ENCODE measurements at places on chromosomes 16 and 17. TPM values are rescaled to one million over a fixed set of nuclear protein-coding genes. Genes with fewer than 3 reads are reported as not detected.
A peak's percentile ranks its signal among the peaks of the same experiment; 100 is the strongest.

DNA sequence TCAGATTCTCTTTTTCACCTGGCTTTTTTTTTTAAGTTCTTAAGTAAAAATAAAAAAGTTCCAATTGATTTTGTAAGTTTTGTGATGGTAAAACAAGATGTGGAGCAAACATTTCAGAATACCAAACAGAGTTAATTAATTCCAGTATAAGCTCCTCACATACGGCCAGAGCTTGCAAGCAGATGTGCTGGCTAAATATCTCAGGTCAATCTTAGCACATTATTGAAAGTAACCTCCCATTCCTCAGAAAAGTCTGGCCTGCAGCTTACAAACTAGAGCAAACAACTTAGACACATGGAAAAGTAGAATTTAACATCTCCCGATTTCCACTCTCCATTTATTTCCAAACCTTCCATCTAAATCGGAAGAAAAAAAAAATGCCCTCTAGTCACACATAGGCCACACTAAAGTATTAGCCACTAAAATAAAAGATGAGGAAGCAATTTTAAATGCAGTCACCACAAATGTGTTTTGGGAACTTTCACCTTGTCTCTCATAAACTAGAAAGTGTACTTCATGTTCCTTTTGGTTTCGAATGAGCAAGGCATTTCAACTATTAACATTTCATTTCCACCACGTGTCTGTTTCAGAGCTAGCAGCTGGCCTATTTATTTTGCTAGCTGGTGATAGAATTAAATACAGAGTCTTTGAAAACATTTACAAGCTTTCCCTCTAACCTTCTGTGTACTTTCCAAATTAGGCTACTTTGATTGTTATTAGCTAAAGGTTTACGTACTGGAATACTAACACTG lies 143.3 kb downstream of the STX8 start:
- H3K4me1 ChIP-seq, result peaks cover 12% of the 10 kb centered on the region
- no peak overlapping the region for H3K4me3 ChIP-seq
- H3K36me3 ChIP-seq, result no peaks in the 10 kb centered on the region
- no peak for DNase-seq
- peak overlapping the region; percentile 7 for H3K27ac ChIP-seq

- H3K36me3 ChIP-seq, result no peaks in the 10 kb centered on the region
- no peak for DNase-seq
- H3K4me1 ChIP-seq, result peaks cover 8% of the 10 kb centered on the region
- no peaks in the 10 kb centered on the region for H3K27me3 ChIP-seq
- H3K27ac ChIP-seq, result no peak overlapping the region
Observed at GRCh38 chr16:11292076-11292748, 11.1 kb upstream of the PRM1 start.

- no peak overlapping the region for H3K27ac ChIP-seq
- H3K4me1 ChIP-seq, result no peaks in the 10 kb centered on the region
- DNase-seq, result no peak
- H3K4me3 ChIP-seq, result no peak overlapping the region
- no peaks in the 10 kb centered on the region for H3K36me3 ChIP-seq
Observed at GRCh38 chr17:73984941-73985340, 218.5 kb upstream of the RPL38 start.

DNA sequence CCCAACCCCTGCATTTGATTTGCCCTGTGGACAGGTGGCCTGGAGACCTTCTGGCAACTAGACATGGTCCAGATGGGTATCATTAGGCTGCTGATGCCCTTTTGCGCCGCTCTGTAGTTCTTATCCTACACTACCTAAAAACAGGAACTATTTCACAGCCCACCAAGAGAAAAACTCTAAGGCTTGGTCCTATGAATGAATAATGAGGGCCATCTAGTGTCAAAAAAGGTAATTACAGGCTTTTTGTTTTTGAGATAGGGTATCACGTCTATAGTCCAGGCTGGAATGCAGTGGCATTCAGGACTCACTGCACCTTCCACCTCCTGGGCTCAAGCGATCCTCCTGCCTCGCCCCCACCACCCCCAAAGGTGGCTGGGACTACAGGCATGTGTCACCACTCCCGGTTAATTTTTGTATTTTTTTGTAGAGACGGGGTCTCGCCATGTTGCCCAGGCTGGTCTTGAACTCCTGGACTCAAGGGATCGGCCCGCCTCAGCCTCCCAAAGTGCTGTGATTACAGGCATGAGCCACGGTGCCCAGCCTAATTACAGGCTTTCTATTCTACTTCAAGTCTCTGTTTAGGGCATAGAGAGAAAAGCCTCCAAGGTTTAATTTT lies 20.9 kb downstream of the COIL start:
- no peaks in the 10 kb centered on the region for H3K4me1 ChIP-seq
- no peak for DNase-seq
- no peak overlapping the region for H3K27ac ChIP-seq
- no peak overlapping the region for H3K4me3 ChIP-seq

GRCh38 chr17:52170963-52171572 lies 12.6 kb upstream of the CA10 start:
- no peaks in the 10 kb centered on the region for H3K36me3 ChIP-seq
- no peak for DNase-seq
- H3K4me1 ChIP-seq, result no peaks in the 10 kb centered on the region
- peaks cover 5% of the 10 kb centered on the region for H3K27me3 ChIP-seq
- H3K27ac ChIP-seq, result no peak overlapping the region

DNA sequence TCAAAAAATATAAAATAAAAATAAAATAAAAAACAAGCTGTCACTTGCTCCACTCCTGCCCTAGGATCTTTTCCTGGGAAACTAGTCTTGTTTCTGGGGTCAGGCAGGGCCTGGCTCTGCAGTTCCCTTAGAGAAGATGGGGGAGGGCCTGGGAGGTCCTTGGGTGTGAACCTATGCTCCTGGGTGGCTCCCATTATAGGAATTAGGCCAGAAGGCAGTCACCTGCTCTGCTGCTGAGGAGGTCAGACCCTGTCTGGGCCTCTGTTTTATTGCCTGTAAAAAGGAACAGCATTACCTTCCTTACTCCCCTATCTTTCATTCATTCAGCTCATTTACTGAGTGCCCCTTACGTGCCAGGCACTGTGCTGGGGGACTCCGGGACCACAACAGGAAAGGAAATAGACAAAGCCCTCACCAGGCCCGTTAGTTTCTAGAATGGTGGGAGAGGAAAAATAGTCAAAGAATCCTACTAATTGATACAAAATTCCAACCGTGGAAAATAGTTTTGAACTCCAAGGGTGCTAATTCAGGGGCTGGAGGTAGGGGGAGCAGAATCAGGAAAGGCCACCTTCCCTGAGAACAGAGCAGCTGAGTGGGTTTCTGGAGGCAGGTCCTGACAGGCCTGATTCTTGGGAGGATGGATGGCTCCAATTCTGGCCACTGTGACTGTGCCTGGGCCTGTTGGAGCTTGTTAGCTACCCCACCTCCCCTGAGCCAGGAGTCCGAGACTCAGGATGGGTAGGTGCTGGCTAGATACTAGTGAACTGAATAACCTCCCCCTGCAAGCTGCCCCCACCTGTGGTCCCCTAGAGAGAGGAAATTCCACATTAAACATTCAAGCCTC lies 1.3 kb upstream of the SLC46A1 start:
- H3K4me1 ChIP-seq, result no peaks in the 10 kb centered on the region
- H3K4me3 ChIP-seq, result no peak overlapping the region
- no peaks in the 10 kb centered on the region for H3K27me3 ChIP-seq
- DNase-seq, result no peak
- no peak overlapping the region for H3K27ac ChIP-seq

GRCh38 chr16:69820926-69821541 lies 58.9 kb downstream of the WWP2 start:
- no peak overlapping the region for H3K4me3 ChIP-seq
- no peaks in the 10 kb centered on the region for H3K4me1 ChIP-seq
- H3K27ac ChIP-seq, result no peak overlapping the region
- no peak for DNase-seq
- H3K36me3 ChIP-seq, result no peaks in the 10 kb centered on the region

DNA sequence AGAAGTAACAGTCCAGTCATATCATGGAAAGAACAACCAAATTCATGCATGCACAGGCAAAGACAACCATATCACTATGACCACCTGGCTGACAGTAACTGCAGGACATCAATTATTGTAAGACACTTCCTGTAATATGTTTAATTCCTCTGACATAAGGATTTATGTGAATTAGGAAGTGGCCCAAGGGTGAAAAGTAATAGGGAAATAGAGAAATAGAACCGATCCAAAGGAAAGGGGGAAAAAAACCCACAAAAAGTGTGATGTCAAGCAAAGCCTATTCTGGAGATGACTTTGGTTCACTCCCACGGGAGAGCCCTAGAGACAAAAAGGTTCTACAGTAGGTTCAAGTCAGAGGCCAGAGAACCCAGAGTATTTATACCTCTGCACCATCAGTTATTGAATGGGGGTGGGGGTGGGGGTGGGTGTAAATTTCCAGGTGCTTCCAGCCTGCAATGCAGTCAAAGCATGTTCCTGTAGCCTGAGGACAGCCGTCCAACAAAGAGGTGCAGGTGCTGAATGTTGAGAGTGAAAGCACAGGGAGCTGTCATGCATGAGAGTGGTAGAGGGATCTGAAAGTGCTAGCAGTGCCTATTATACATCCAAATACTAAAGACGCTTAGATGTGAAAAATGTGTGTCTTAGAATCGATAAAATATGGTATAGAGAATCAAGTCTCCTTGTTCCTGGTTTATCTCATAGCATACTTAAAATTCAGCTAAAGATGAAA lies 95.6 kb upstream of the HLF start:
- no peaks in the 10 kb centered on the region for H3K4me1 ChIP-seq
- DNase-seq, result no peak
- H3K27me3 ChIP-seq, result no peaks in the 10 kb centered on the region
- no peaks in the 10 kb centered on the region for H3K36me3 ChIP-seq
- H3K4me3 ChIP-seq, result no peak overlapping the region
- H3K27ac ChIP-seq, result no peak overlapping the region

DNA sequence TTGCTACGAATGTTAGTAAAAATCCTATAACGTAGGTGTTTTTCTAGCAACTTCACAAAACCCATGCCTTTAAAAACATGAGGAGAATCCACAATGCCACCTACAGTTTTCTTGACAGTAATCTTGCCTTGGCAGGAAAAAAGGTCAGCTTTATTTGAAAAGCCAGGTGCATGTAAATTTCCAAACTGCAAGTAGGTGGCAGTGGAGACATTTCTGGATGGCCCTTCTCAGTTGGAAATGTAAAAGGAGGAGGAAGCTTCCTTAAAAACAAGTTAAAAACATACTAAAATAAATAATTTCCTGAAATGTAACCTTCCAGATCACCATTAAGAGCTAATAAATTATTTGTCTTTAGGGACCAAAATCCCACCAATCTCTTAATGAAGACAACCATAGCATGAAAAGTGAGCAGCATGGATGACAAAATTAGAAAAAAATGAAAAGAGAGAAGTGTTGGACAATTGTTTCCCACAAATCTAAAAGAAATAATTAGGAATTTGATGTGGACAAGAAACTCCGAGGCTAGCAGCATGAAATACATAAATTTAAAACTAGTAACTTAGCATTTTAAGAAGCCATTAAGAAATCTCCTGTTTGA lies 152.2 kb downstream of the SNX11 start:
- H3K36me3 ChIP-seq, result no peaks in the 10 kb centered on the region
- H3K4me3 ChIP-seq, result no peak overlapping the region
- H3K27me3 ChIP-seq, result no peaks in the 10 kb centered on the region
- H3K27ac ChIP-seq, result no peak overlapping the region
- H3K4me1 ChIP-seq, result no peaks in the 10 kb centered on the region
- no peak for DNase-seq

DNA sequence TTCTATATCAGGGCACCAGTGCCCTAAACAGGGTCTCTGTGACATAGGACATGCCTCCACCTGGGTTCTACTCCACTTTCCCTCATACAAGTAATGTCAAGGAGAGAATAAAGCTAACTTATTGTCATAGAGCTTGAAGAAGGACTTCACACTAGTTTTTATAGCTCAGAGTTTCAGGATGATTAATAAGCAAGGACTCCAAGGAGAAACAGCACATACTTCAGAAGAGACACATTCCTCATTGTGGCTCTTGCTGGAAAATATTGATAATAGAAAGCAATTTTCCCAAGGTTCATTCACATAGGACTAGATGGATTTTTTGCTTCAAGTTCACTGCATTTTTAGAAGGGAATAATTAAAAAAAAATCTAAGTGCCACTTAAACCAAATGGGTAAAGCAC lies 133.3 kb downstream of the CA10 start:
- H3K4me1 ChIP-seq, result no peaks in the 10 kb centered on the region
- no peak overlapping the region for H3K27ac ChIP-seq
- no peak overlapping the region for H3K4me3 ChIP-seq
- no peaks in the 10 kb centered on the region for H3K36me3 ChIP-seq
- DNase-seq, result no peak

DNA sequence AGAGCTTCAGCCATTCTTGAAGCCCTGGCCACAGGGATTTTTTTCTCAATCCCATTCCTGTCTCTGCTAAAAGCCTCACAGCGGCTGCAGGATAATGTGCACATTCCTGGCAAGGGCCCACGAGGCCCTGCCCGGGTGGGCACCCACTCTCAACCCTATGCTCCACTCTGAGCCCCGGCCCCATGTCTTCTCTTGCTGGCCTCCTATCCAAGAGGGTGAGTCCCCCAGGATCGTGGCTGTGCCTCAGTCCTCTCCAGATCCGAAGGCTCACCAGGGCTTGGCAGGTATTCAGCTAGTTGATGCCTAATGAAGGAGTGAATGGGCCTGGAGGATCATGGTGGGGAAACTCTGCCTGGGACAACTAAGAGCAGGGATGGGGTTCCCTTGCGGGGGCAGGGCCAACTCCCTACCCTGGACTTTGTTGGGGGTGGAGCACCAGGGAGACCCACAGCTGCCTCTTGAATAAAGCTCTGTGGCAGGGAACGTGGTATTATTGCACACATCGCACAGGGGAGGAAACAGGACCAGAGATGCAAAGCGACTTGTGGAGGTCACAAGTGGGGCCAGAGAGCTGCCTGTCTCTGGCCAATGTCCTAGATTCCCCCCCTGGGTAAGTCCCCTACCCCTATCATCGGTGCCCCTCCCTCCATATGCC lies 5.4 kb downstream of the ARHGAP27 start:
- peaks cover 11% of the 10 kb centered on the region for H3K27me3 ChIP-seq
- H3K27ac ChIP-seq, result no peak overlapping the region
- no peak overlapping the region for H3K4me3 ChIP-seq
- no peaks in the 10 kb centered on the region for H3K4me1 ChIP-seq
- no peaks in the 10 kb centered on the region for H3K36me3 ChIP-seq
- DNase-seq, result no peak

Gene CLDN7
- total RNA-seq, result not detected

Gene LITAFD
- not detected for total RNA-seq

Gene ZNF750
- total RNA-seq, result not detected

Gene SMTNL2
- total RNA-seq, result 21.1 TPM

Gene SLC6A2
- not detected for total RNA-seq

All from right atrium auricular region (tissue), 2 donors.